ENCODE measurements at places on chromosomes 5 and 9.

DNA sequence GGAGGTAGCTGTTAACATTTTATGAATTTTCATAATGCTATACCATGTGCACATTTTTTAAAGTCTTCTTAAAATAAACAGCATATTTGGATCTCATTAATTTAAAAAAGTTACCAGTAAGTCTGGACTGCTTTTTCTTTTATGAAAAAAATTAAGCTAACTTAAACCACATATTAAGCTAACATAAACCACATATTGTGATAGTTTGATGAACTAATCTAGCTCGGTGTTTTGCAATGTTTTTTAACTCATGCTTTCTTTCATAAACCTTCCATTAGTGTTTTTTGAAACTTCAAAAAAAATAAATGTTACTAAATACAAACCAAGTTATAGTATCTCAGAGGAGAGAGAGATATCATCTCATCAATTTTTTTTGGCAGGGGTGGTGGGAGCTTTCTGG is 26.5 kb downstream of the POLK start:
- DNase-seq = no peak

GRCh38 chr5:172559004-172559932 is 81.8 kb upstream of the NEURL1B start:
- DNase-seq = peak; percentile 98

DNA sequence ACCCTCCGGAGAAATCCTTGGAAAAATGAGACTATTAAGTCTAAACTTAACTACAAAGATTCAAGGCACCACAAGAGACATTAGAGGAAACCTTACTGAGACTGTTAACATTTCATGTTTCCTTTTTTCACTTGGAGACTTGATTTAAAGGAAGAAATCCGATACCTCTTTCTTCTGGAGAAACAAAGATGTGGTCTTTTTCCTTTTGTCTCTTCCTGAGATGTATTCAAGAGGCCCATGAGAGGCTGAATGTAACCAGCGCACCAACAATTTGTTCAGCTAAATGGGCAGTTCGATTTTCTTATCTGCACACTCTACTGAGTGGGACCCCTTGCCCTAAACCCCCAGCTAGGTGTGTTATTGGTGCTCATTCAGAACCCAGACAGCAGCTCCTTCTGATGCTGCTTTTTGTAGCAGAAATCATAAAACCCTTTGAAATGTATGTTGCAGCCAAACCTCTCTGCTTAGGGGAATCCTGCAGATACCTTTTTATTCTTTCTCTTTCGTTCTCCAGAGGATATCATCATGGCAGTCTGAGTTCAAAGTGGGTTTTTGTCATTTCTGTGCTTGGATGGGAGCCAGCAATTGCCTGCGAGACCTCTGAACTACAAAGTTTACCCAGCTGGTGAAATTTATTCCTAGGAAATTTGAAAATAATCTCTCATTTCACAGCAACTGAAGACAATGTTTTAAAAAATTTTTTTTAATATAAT is 41.9 kb upstream of the ACTBL2 start:
- no peak for DNase-seq

GRCh38 chr5:1415059-1415425 is 30.2 kb downstream of the SLC6A3 start:
- no peak for DNase-seq

DNA sequence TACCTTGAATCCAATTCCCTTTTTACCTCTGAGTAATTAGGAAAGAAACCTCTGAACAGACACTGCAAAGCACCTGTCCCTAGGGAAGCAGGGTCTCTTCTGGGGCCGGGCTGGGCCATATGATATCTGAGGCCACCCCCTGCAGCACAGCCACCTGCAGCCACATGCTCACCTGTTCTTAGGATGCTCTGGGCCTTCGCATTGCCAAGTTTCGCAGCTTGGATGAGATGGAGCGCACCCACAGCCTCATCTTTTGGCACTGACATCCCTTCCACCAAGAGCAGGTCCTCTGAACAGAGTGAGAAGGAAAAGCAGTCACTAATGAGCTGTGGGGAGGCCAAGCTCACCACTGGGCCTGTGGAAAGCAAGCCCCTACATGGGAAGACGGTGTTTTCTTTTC is 27.3 kb downstream of the CLTA start:
- no peak for DNase-seq

- DNase-seq = no peak
Observed at GRCh38 chr5:621341-621761, 9.2 kb downstream of the CEP72 start.

DNA sequence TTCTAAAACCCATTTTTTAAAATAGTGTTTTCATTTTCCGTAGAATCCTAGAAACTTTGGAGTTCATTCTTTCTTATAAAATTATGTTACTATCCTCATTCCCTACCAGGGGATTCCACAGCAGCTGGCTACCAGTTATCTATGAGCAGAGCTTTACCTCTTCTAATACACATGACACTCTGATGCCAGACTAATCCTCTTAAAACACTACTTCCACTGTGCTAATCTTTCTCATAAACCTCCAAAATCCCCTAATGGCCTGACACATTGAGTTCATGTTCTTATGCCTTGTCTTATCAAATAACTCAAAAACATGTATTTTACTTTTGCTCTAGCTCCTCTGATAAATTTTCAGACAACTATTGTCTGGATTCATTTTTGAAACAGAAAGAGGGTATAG is 633.6 kb upstream of the FTMT start:
- DNase-seq = no peak

DNA sequence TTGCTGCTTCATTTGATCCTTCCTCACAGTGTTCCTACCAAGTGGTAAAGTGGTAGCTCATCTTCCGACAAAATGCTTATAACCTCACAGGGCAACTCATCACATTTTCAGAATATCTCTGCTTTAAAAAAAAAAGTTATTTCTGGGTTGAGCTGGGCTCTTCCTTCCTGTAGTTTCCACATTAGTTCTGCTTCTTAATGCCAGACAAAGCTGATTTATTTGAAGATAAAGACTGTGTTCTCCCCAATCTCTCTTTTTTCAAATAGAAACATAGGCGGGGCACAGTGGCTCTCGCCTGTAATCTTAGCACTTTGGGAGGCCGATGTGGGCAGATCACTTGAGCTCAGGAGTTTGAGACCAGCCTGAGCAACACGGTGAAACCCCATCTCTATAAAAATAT is 273.1 kb downstream of the ACTL7B start:
- DNase-seq = no peak

- DNase-seq = peak; percentile 39
Observed at GRCh38 chr9:81716409-81716808, 27.1 kb upstream of the TLE1 start.

DNA sequence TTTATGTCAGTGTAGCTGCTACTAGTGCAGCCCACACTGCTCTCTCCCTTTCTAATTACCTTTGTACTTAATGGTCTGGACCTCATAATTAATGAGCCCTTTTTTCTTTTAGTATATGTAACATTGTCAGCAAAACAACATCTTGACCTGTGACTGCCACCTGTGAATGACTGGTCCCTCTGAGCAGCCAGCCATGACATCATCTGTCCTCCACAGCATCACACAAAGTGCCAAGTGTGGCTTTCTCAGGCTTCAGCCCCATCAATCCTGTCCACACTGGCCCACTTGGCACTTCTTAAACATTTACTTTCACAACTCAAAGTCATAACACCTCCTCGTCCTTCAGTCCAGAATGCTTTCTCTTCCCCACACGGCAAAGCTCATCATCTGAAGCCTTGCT is 104.7 kb downstream of the GPR21 start:
- DNase-seq = no peak

- DNase-seq = no peak
Observed at GRCh38 chr5:477247-477646, 34.3 kb downstream of the EXOC3 start.

DNA sequence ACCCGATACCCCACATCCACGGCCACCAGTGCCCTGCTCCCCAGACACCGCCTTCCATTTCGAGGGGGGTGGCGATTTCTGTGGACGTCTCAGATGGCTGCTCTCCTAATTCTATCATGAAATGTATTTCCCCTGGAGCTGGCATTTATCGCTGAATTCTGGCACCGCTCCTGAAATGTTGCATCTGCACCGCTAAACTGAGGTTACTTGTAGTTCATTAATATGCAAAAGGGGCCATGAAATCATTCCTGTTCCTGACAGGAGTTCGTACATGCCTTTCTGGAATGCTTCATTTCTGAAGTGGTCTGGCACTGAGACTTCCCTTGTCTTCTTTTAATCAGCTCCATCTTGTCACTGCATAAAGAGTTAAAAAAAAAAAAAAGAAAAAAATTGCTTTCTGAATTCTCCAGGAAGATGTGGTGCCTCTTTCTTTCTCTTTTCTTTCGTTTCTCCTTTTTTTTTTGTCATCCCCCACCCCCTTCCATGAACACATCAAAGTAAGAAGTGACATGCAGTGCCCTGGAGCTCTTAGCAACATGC is 97.7 kb upstream of the SMARCA2 start:
- no peak for DNase-seq

- no peak for DNase-seq
Observed at GRCh38 chr5:143707806-143708205, 104.2 kb upstream of the HMHB1 start.

DNA sequence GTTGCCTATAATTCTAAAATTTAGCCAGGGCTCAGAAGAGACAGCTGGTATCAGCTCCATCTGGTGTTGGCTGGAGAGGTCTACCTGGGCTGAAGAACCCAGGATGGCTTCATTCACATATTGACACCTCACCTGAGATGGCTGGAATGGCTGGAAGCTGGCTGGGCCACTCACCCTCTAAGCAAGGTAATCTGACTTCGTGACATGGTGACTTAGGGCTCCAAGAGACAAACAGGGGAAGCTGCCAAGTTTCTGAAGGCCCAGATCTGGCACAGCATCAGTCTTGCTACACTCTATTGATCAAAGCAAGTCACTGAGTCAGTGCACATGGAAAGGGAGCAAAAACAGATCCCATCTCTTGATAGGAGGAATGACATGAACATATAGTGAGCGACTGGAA is 102.3 kb downstream of the EPB41L4A start:
- no peak for DNase-seq

- DNase-seq = no peak
Observed at GRCh38 chr9:105065098-105066088, 137.4 kb upstream of the ABCA1 start.

DNA sequence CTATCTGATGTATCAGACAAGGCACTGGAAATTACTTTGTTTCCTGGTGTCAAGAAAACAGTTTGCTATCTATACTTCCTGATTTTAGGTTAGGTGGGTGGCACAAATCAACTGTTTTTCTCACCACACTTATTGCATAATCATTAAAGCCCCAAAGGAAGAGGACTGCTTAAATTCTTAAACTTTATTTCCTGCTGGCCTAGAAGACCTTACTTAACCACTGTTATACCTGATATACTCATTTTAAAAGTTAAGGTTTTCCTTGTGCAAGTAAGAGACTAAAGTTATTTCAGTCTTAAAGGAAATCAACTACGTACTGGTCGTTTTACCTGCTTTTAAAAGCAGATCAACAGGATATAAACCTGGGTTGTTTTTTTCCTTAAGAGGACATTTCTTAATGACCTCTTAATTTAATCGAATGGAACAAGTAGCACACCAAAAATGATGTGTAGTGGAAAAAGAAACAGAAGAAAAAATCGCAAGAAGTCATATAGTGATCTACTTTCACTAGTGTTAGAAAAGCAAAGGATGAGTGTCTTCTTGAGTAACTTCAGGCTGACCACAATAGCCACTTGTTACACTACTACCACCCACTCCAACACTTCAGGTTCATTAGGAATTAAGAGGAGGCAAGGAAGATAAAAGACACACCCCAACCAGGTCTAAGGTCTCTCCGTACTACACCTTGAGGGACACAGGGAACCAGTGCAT is 974 bp downstream of the CLINT1 start:
- DNase-seq = peak; percentile 33

GRCh38 chr5:171897231-171897630 is 109.2 kb downstream of the FBXW11 start:
- no peak for DNase-seq

- DNase-seq = no peak
Observed at GRCh38 chr5:173922527-173922926, 34.4 kb downstream of the CPEB4 start.

DNA sequence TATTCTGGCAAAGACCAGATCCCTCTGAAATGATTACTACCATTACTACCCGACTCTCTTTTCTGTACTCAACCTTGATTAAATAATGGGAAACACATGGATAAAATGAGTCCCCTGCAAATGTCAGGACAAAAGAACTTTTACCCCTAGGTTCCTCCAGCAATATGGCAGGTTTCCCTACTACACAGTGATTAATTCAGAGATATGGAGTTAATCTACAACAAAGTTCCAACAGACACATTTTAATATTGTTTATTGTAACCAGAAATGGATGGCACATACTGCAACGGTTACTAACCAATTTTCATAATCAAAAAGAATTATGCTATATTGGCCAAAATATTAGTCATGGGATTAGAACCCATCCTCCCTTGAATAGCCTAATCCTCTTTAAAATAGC is 294.8 kb downstream of the ATPSCKMT start:
- DNase-seq = no peak

- DNase-seq = no peak
Observed at GRCh38 chr5:92022415-92023140, 639.5 kb upstream of the ARRDC3 start.
